NCI-H526 (cell line): ENCODE measurements at places on chromosomes 6 and 20.

DNA sequence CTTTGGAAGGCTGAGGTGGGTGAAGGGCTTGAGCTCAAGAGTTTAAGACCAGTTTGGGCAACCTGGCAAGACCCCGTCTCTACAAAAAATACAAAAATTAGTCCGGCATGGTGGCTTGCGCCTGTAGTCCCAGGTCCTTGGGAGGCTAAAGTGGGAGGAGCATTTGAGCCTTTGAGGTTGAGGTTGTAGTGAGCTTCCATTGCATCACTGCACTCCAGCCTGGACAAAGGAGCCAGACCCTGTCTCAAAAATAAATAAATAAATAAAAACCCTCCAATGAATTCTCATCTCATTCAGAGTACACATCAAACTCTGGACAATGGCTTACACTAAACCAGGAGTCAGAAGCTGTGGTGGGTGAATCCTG, 31.8 kb downstream of the B4GALT5 start:
- no peak for DNase-seq

- no peak for DNase-seq
These were observed 30.9 kb upstream of the ENPP5 start for GRCh38 chr6:46201702-46202101.

DNA sequence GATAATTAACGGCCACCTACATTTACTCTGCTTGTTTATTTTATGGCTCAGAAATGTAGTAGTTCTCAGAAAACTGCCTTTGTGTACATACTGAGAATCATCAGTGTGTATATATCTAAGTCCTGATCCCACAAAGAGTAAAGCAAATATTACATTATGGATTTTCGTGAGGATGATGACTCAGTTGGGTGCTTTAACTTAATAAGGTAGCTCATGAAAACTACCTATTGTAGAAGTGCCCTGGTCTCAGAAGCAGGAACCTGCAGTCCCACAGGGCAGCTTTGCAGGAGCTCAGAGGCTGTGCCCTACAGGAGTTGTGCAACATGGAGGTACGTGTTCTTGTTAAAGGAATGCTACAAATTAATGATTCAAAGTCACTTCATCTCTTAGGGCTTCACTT, 108.2 kb downstream of the PLG start:
- no peak for DNase-seq

DNA sequence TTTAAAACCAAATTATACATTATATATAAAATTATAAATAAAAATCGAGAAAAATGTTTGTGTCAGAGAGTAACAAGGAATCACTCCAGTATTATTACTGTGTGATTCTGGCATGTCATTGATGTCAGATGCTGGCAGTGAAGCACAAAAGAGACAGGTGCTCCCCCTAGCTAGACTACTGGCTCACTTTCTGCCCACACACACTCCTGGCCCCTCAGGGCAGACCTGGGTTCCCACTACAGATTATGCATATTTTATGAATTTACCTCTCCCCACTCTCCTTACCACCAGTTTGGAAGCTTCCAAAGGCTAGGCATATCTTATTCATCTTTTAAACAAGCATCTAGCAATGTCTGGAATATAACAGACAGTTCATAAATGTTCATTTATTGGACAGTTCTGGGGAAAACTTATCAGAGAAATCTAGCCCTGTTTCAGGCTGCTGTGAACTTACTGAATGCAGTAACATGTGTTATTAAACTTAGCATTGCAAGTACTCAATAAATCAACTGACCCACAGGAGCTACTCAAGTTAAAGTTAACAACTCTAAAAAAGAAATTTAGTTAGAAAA, 12.8 kb downstream of the SNX3 start:
- DNase-seq = no peak

DNA sequence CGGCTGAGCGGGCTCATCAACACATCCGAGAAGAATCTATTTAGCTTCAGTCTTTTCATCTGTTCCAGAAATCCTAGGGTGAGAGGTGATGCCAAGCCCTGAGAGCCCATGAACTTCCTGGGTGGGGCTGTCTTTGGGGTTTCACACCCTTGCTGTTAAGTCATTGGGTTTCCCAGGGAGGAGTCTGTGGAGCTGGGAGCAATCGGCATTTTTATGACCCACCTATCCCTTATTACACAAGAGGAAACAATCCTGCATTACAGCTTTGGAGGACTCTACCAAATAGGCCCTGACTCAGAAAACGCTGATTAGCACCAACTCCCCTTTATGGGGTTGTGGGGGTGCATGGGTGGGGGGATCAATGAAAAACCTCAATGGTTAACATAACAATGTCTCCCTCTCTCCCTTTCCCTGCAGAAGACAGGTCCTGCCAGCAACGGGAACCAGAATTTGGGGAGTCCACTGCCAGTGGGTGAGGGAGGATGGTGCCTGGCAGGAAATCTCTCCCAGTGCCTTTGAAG, 46.3 kb downstream of the EZR start:
- no peak for DNase-seq

- DNase-seq = no peak
These were observed 16.3 kb upstream of the RFPL4B start for GRCh38 chr6:112330879-112331265.

- DNase-seq = no peak
These were observed 119.1 kb upstream of the MAP7 start for GRCh38 chr6:136669299-136669699.

DNA sequence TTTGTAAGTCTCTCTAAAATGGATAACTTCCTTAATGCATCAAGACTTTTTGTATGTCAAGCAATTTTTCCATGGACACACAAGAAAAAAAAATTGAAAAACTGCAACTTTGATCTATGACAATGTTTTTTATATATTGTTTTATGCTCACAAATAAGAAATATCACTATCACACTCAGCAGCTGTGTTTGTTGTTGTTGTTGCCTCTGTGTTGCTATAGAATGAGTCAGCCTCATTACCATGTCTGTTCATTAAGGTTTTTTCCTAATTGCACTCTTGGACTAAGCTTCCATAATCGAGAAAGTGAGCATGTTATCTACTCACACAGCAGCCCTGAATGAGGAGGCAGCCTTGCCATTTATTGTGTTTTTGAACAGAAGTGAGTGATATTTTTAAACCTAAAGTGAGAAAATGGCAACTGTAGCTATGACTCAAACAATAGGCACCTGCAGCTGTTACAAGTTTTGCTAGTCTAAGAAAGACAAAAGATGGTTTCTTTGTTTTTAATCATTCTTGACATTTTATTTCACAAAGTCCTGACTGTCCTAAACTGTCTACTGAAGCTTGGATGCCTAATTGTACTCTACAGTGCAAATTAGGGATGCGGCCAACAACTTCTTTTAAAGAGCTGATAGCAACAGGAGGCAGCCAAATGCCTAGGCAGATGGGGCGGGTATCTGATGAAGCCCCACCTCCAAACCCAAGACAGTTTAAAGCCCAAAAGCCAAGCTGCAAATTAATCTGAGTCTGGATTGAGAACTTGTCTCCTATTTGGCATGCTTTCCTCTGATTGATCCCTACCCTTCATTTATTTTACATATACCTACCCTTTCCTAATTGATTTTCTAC, 77.9 kb upstream of the DOK5 start:
- DNase-seq = no peak

DNA sequence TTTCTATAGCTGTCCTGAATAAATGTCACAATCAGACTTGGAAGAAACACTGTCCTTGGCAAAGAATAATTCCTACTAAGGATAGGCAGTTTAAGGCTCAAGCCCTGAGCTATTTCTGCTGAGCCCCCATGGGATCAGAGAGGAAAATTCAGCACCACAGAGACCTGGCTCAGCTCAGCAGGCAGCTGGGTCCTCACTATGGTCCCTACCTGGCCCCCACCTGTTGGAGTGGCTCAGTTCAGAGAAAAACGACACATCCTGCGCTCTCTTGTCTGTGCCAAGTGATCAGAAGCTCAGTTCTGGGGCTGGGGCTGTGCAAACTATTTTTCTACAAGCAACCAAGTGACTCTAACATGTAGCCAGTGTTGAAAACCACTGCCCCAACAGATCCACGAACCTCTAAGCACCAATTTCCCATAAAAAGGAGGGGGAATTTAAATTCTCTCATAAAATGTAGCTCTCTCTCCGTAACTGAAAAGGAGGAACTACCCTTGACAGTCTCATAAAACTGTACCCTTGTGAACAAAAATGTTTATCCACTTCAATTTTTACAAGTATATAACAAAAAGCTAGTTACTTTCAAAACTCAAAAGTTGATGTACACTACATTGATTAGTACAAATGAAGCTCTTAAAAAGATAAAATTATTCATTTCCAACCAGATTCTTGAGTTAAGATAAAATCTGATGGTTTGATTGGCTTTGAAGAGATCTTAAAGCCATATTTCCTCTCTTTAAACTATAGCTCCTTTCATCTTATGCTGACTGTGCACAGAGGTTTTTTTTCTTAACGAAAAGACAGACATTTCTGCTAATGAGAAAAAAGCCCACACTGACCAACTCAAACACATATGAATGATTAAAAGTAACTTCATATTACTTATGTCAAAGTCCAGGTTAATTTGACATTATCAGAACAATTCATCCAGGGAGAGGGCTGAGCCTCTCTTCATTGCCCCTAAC, 52.0 kb downstream of the KIF13A start:
- DNase-seq = no peak

GRCh38 chr20:227439-228105, 514 bp downstream of the DEFB129 start:
- no peak for DNase-seq

DNA sequence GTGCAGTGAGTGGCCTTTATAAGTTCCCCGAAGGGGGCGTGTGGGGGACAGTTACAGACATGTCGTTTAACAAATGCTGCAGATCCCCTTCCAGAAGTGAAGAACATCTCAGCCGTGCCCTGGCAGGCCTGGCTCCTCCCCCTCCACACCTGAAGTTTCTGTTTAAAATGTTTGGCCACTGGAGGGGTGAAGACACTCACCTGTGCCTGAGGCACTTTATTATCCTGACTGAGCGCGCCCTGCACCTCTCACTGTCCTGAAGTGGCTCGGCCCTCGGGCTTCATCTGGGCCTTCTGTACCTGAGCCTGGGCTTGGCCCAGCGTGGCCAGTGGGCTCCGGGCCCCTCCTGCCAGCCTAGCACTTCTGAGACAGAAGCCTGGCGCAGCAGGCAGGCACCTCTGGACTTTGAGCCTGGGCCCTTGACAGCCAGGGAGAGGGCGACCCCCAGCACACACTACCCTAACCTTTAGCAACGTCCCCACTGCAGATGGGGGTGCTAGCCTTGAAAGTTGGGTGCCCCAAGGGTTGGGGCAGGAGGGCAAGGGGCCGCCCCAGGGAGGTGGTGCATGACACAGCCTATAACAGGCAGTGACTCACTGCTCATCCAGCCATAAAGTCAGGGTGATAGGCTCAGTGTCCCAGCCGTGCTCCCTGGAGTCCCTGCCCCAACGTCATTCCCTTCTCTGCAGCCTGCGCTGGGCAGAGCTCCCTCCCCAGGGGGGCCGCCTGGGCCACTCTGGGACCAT, 13.6 kb upstream of the GATA5 start:
- DNase-seq = no peak

- DNase-seq = no peak
These were observed 7.0 kb upstream of the NXT1 start for GRCh38 chr20:23343590-23343989.

DNA sequence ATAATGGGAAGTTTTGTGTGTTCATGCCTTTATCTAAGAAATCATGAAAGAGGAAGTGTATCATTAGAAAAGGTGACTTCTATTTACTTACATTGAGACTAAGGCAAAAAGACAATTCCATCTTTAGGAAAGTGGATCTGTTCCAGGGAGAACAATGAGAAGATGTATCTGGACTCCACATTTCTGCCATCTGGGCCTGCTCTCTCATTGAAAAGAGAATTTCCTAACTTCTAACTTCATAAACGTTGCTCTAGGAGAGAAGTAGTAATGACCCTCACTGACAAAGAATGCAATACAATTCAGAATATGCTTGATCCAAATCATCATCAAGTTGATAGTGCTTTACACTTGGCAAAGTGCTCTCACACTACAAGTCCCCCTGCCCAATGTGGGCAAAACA, 294.2 kb downstream of the OGFRL1 start:
- DNase-seq = no peak

DNA sequence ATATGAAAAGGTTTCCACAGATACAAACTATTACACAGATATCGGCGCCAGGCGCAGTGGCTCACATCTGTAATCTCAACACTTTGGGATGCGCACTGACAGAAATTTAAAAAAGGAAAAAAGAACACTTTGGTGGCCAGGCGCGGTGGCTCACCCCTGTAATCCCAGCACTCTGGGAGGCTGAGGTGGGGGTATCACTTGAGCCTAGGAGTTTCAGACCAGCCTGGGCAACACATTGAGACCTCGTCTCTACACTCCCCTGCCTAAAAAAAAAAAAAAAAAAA, 41.6 kb downstream of the NUDT3 start:
- DNase-seq = no peak
